ENCODE measurements at places on chromosomes 12 and 14.

DNA sequence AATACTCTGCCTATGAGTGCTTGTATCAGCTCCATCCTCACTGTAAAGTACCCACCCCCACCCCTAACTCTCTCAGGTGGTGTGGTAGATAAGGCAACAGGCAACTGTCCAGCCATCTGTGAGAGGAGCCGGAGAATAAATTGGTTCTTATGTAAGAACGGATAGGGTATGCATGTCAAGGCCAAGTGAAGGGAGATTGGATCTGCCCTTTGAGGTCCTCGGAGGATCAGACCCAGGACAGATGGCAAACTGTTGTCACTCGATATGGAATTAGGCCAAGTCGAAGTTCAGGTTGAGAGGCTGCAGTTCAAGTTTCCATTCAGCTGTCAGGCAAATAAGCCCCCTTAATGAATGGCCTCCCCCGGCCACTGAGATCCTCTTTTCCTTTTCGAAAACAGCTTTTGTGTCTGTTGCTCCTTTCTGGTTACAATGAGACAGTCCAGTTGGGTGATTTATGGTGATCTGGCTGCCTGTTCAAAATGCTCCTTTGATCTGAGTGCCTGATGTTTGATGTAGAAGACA is 120.3 kb downstream of the VRK1 start:
- DNase-seq, result no peak

DNA sequence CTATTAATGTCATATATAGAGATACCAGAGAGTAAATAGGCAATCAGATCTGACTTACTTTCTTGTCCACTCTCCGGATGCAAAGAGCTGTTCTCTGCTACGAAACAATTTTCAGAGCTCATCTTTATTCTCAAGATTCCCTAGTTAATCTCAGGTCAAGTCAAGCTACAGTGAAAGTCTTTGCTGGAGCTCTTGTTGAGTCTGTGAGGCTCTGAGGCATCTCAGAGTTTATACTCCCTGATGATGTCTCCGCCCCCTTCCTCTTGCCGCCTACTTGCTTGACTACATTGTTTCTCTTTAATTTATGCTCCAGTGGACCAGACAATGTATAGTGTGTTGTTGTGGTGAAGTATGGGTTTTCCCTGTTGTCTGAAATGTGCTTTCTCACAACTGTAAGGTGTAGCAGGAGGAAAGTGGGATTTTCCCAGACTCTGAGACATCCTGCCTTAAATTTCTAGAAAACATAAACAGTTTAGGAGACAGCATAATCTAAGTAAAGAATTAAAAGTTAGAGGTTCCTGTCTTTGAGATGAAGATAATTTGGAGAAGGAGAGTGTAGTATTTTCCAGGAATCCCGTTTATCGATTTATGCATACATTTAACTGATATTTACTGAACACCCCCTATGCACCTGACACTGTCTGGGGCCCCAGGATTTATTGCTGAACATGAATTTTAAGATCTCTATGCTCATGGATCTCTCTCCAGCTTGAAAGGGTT is at the start of gene CD69:
Gene CD69 (minus strand): TSS at position 203 of the 720 bp plus-strand sequence. CDS start 81 bp downstream, at position 122.
- DNase-seq, result no peak

DNA sequence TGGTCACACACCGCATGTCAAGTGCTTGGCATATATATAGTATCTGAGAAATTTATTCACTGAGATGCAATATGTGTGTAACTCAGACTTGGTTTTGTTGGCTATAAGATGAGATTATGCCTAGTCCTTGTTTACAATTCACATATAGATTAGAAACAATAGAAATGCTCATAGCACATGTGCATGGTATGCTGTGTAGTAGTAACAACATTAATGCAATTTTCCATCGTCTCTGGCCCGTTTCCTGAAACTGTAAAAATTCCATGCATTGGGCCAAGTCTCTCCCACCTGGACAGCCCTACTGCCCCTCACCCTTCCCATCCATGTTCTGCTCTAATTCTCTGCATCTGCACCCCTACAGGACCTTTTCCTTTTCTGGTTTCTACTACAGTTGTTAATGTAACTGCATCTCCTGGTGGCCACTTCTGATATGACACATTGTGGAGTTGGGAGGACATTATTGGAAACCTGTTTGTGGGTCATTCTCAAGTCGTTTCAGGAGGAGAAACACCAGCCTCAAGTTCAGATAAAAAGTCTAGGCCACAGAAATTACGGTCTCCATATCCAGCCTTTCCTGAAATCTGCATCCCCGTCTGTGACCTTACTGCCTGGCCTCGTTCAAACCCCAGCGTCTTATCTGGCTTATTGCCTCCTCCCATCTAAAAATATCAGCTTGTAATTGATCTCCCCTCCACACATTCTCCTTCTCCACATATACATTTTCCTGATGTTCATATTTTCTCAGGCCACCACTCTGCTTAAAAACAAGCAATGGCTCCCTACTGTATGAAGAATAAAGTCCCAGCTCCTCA is 37.5 kb downstream of the EMP1 start:
- DNase-seq, result no peak

GRCh38 chr12:94790370-94790769 is 140.0 kb upstream of the TMCC3 start:
- DNase-seq, result no peak

DNA sequence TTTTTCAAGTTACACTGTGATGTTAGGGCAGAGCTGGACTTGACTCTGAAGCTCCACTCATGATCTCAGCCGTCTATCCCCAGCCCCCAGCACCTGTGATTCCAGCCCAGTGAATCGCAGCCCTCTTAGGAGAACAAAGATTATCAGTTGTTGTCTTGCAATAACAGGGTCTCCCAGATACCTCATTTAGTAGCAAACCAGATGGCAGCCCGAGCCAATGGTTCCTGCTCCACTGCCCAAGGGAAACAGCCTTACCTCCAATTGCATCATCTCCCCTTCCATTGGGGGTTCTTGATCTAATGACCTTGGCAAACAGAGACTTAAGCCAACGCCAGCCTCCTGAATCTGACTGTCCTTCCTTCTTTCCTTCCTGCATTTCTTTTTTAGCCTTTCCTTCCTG is 371.2 kb downstream of the BCL11B start:
- no peak for DNase-seq

DNA sequence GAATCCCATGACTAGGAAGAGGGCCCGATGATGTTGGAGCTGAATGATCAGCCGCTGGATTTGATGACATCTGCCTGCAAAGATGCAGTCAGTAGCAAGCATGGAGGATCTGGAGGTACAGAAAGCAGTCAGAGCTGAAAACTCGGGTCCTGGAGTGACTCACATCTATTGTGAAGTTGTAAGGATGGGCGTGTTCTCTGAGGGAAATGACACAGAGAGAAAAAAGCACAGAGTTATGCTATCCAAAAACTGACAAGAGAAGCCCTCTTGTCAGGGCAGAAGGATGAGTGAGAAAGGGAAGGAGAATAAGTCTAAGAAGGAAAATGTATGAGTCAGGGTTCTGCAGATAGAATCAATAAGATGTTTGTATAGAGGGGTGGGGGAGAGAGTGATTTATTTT is 380.4 kb upstream of the CCDC196 start:
- peak; percentile 31 for DNase-seq

GRCh38 chr12:41188841-41189394 is 798 bp downstream of the PDZRN4 start:
- DNase-seq, result peak; percentile 11

DNA sequence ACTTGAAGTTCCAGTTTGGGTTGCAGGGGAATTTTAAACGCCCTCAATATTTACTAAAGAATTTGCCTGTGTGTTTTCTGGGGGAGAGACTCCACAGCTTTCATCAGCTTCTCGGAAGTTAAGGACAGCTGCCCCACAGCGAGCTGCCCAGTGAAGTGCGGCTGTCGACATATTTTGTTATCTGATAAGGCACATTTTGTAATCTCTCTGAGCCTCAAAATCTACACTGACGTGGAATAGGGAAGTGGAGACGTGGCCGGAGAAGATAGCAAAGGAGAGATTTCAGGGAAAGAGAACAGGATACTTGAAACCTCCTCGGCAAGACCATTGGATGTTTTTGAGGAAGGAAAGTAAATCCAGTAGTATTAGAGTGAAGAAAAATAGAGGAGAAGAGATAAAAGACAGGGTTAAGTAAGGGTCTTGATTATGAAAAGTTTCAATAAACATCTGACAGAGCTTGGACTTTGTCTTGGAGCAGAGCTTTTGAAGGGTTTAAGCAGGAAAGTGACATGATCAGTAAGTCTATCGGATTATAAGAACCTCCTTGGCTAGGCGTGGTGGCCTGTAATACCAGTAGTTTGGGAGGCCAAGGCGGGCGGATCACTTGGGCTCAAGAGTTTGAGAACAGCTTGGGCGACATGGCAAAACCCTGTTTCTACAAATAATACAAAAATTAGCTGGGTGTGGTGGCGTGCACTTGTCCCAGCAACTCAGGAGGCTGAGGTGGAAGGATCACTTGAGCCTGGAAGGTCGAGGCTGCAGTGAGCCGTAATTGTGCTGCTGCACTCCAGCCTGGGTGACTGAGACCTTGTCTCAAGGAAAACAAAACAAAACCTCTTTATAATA is 1.1 kb downstream of the POLR3B start:
- no peak for DNase-seq

- DNase-seq, result no peak
Observed at GRCh38 chr14:69610874-69611171, 573 bp upstream of the SUSD6 start.

DNA sequence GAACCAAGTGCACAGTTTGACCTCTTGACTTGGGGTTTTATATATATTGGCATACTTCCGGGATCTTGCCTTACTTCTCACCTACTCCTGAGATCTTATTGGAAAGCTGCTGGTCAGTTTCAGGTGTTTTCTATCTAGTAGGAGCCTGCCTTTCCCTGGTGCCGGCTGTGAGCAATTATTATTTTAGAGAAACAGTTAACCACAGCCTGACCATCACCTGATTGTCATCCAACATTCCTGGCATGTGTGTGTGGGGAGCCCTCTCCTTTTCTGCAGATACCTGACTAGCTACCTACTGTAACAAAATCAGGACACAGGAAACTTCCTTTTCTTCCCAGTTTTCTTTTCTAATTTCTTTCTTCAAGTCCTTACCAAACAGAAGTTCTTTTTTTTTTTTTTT is 220.4 kb downstream of the ATP23 start:
- no peak for DNase-seq

DNA sequence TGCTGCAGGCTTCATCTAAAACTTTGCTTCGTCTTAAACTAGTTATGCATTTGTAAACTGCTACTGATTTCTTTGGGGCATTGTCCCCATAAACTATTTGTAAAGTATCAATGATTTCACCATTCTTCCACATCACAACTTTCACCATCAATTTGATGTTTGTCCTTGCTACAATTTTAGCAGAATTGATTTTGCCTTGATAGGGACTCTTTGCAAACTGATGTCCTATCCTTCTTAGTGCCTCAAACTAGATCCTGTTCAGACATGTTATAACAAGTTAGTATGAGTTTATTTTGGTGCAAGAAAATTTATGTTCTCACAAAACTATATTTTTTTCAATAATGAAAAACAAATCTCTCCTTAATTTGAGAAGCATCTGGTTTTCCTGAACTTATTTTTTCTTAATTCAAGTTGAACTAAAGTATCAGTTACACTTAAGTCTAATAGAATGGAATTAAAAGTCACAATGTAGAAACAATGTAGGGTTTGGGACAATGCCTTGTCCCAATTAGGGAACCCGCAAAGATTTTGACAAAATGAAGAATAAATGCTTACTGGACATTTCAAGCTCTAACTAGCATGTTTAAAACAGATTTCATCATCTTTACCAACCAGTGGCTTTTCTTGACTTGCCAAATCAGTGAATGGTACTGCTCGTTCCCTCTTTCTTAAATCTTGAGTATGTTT is 10.1 kb upstream of the ARID4A start:
- DNase-seq, result no peak

DNA sequence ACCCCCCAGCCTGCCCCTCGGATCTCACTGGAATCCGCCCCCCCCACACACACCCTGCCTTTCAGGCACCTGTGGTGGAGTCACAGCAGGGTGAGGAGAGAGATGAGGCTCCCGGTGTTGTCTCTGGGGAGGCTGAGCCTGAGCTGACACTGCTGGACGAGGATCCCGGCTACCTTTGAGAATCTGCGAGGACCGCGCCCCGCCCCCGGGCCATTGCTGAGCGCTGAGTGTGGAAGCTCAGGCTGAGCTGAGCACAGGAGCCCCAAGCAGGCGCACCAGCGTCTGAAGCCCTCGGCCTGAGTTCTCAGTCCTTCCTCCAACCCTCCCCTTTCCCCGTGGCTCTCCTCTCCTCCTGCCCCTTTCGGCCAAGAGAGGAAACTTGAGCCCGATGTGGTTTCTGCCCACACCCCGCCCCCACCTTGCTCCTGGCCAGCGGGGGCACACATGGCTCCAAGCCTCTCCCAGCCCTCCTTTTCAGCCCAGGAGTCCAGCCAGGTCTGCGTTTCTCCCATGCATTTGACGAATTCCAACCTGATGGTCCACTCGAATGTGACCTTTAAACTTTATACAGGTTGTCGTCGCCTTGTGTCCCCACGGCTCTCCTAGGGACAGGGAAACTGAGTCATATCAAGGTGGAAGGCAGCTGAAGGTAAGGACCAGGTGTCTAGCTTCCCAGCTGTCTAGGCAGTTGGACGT is at the start of gene NFE2:
Gene NFE2 (minus strand): TSS at position 284 of the 696 bp plus-strand sequence. CDS start 5,767 bp downstream, outside the sequence.
- DNase-seq, result peak; percentile 58

- DNase-seq, result no peak
Observed at GRCh38 chr12:126706300-126706699, 1560.7 kb upstream of the TMEM132C start.

DNA sequence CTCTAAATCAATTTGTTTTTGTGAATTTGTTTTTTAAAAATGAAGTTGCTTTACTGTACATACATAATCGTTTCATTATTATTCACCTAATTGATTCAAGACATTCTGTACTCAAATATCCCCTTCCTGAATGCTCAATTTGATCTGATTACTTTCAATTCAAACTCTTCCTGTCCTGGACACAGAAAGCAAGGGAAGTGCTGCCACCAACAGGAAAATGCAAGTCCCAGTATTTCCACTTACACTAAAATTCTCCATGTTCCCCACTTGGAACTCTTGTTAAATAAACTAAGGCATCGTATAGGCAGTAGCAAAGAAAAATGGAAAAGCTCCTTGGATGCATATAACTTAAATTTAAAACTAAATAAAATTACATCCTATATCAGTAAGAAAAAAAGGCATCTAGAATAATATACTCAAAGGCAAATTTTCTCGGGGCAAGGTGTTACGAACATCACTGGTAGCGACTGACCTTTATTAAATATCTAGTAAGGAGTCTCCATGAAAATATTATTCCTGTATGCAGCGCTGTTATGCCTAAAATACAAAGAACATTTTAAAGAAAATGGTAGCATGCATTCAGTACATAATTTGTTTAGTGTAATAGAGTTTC is 72.0 kb upstream of the DBX2 start:
- no peak for DNase-seq

DNA sequence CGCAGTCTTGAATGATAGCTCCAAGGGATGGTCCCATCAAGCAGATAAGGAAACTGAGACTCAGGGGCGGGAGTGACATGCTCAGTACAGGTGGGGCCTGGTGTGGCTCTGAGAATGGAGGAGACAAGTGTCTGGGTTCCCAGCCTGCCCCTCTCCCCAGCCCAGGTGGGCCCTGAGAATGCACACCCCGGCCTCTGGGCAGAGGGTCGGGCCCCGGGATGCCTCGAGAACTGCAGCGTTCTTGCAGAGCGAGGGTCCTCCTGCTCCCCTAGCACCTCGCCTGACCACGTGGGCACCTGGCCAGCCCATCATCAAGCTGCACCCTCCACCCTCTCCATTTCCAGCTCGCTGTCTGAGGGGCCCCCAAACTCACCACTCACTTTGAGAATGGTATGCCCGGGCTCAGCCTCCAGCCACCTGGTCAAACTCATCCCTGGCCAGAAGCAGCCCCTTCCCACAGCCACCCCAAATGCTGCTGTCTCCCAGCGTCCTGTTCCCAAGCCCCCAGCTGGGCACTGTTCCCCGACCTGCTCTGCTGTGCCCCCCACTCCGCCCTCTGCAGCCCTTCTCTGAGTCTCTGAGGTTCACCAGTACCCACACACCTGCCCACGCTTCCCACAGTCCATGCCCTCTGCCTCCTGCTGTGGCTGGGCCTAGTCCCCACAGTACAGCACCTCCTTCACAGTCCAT is 44.3 kb downstream of the CYP46A1 start:
- no peak for DNase-seq

Measured in foreskin keratinocyte (primary cell).